ENCODE measurements at places on chromosomes 12 and 14. TPM values are rescaled to one million over a fixed set of nuclear protein-coding genes. Genes with fewer than 3 reads are reported as not detected.

The ST8SIA1 gene
- total RNA-seq: not detected

The GABARAPL1 gene
- 38.8 TPM for total RNA-seq

The RCOR1 gene
- total RNA-seq: 12.7 TPM

The CARMIL3 gene
- not detected for total RNA-seq

The NFATC4 gene
- 21.8 TPM for total RNA-seq

The ANO4 gene
- total RNA-seq: not detected

The SDR39U1 gene
- total RNA-seq: 9.6 TPM

The AJUBA gene
- 53.6 TPM for total RNA-seq

Data from epithelial cell of umbilical artery (primary cell).